ENCODE measurements at places on chromosomes 5 and 9. TPM values are rescaled to one million over a fixed set of nuclear protein-coding genes. Genes with fewer than 3 reads are reported as not detected.

DNA sequence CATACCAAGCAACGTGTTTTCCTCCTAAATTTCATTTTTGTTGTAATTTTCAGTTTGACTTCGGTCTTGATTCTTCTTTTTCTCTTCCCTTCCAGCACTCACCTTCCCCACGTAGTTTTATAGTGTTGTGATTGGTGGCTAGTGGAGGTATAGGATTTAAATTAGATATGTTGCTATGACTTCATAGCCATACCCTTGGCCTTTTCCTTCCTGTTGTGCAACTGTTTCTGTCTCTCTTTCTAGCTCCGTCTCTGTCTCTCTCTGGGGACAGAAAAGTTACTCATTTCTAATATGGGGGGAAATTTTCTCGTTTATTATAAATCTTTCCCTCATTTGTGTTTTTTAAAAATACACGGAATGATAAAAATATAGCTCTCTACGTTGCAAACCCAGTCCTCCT lies 20.6 kb upstream of the C5orf24 start:
- no peak for DNase-seq

DNA sequence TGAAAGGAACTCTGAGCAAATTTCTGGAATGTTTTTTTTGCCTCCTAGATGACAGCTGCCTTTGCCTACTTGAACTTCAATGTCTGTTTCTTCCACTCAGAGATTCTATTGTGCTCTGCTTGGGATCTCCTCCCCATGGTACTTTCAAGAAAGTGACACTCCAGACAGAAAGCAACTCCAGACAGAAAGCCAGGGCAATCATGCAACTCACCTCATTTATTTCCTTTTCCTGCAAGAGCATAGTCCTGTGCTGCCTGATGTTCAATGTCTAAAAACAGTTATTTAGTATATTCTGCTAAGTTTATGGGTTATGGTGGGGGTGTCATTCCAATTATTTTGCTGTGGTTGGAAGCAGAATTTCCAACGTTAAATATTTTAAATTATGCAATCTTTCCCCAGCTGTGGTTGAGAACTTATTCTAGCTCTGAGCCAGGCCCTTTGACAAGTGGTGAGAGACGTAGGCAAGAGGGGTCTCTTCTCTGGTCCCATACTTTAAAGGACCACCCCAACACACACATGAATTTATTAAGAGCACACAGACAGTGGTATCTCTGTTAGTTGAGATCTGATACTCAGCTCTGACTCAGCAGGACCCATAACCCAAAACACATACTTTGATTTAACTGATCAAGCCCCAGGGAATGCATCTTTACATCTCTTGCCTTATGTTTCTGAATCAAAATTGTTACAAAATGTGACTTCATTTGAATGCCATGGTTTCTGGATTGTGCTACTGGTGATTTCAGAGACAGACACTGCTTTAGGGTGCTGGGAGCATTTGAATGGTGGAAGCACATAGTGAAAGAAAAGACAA lies 39.5 kb upstream of the MAMDC2 start:
- no peak for DNase-seq

- DNase-seq, result no peak
Measured at GRCh38 chr5:91486638-91487037, 103.5 kb upstream of the ARRDC3 start.

DNA sequence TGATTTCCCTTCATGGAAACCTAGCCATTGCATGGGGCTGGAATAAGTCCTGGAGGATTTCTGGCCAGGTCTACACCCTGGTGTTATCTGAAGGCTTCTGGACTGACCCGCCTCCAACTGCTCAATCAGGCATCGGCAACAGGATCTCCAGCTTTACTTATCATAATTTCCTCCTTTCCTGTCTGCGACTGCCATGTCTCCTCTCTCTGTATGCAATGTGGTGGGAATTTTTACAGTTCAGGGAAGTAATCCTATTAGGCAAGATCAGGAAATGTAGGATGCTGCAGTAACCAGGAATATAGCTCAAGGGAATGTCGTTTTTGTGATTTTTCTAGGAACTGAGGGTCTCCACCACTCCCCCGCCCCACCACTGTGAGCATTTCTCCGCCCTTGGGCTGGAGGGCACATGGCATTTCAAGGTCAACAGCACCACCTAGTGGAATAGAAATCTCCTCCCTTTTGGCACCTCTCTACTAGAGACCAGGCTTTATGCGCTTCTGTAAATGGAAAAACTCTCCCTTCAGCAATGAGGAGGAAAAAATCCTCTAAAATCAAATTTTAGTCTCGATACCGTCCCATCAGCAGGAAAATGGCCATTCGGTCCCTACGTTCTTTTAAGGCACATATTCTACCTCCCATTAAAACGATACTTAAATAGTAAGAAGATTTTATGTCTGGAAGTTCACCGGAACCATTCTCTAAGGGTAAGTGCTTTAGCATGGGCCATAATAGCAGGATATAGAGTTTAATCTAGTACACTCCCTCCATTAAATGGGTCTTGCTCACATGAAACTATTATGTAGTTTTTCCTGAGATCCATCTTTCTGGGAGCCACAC lies 93.0 kb downstream of the YTHDC2 start:
- no peak for DNase-seq

DNA sequence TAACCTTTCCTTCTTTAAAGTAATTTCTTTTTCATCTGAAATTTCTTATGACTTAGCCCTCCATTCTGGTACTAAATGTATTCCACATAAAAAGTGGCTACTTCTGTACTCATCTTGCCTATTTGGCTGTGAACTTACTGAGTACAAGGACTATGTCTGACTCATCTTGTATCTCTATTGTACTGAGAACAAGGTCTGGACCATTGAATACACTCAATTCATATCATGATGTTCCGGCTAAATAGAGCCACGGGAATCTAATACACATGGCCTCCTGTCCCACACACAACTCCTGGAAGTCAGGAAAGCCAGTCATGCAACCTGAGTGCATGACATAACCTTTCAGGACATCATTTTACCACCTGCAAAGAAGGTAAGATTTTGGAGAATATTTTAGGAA lies 203.9 kb downstream of the PLK2 start:
- no peak for DNase-seq

GRCh38 chr5:50595199-50595598 lies 71.2 kb upstream of the PARP8 start:
- no peak for DNase-seq

Gene TMEM252
- total RNA-seq, result not detected

Gene PRR16
- 0.71 TPM for total RNA-seq

Gene CCL19
- 1.3 TPM for total RNA-seq
